ENCODE measurements at places on chromosomes 16 and 17.

DNA sequence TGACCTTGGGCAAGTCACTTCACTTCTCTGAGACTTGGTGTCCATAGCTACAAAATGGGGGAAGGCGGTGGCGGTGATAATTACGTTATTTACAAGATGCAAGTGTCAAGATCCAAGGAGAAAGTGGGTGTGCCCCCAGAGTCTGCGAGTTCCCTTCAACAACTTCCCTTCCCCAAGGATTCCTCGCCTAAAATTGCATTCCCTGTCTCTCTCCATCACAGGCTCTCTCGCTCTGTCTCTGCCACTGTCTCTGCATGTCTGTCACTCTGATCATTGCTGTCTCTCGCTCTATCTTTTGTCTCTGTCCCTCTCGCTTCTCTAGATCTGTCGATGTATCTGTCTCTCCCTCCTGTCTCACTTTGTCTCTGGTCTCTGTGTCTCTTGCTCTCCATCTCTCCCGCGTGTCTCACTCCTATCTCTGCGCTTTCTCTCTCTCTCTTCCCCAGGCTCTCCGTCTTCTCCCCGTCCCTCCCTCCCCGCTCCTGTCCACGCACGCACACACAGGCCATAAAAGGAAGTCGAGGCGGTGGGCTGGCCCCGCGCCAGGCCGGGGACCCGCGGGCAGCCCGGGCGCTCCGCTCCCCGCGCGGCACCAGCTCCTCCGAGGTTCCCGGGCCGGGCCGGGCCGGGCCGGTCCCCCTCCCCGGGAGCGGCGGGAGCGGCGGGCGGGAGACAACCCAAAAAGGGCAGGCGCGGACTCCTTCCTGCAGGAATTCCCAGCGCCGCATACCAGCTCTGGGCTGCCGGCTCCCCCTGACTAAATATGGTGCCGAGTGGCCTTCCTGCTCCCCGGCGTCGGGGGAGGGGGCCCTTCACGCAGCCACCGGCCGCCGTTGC is 1.1 kb upstream of the MYH11 start:
- no peak for DNase-seq

DNA sequence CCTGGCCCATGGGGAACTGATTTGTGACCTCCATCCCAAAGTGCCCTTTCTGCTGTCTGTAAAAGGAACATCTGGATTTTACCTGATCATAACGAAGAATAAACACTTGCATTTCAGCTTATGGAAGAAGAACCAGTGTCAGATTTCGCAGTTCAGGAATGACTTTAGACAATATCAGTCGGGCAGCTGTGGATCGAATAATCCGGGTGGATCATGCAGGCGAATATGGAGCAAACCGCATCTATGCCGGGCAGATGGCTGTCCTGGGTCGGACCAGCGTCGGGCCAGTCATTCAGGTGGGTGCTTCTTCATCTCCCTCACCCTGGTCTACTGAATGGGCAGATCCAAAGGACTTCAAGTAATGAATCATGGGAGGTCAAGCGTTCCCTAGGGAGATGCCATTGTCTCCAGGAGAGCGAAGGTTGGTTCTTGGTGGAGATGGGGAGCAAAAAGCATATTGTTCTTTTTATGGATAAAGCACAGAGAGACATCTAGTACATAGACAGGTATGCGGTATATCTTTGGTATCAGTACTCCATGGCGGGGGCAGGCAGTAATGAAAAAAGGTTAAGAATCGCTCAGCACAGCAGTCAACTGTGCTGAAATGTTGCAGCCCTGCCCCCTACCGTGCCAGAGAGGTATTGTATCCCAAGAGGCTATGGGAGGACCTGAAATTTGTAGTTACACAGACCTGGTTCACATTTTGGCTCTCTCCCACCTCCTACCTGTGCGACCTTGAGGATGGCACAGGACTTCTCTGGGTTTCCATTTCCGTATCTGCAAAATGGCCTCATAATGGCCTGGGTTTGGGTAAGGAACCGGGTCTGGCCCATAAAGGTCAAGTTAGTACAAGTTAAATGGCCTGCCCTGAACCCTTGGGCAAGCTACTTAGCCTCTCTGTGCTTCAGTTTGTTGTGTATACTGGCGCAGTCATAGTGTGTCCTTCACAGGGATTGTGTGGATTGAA is 4.7 kb downstream of the COQ7 start:
- peak; percentile 26 for DNase-seq

- DNase-seq = no peak
Measured at GRCh38 chr16:17276010-17276530, 194.7 kb downstream of the XYLT1 start.

- DNase-seq = no peak
Measured at GRCh38 chr16:88613-89012, 10.6 kb downstream of the MPG start.

DNA sequence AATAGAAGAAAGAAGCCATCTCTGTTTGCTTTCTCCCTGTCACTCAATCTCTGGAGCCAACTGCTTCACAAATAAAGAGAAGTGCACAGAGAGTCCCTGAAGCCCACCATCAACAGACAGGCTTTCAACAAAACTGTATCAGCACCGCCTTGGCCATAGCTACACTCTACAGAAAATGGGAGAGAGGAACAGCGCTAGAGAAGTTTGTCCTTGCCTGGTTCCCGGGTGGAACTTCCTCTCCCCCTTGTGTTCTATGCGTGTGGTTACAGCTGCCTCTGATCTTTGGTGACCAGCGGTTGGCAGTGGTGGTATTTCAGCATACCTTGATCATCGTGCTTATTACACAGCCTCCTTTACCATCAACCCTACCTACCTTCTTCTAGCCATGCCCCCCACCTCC is 91.4 kb upstream of the CCL2 start:
- DNase-seq = peak; percentile 19

- DNase-seq = no peak
Measured at GRCh38 chr17:40031706-40032105, 16.5 kb downstream of the CSF3 start.

DNA sequence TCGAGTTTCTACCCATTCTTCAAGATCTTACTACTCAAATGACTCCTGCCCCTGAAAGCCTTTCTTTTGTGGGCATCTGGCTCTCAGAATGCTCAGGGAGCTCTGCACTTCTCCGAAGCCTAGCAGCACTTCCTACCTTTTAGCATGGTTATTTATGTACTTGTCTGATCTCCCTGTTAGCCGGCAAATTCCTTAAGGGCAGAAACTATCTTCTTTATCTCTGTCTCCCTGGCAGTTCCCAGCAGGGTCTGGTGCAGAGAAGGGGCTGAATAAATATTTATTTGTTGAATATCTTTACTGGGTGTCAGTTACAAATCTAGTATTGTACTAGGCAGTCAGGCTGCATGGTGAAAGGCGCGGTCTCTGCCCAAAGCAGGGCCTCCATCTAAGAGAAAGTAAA is 30.7 kb downstream of the TMEM132E start:
- no peak for DNase-seq

GRCh38 chr17:33753452-33753851 is 460.4 kb upstream of the ASIC2 start:
- DNase-seq = no peak

DNA sequence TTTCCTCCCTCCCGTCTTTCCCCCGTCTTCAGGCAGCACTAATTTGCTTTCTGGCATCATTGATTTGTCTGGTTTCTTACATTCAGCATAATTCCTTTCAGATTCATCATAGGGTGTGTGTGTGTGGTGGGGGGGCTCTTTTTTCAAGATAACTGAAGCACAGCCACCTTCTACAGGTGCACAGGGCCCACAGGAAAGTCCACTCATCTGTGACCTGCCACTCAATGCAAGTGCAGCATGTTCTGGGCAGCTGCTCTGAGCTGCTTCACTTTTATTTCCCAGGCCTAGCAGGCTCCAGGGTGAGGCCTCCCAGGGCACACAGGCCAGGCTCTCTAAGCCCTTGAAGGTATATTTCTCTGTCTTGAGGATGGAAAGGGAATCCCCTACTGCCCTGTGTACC is 35.2 kb upstream of the MYH10 start:
- no peak for DNase-seq

- no peak for DNase-seq
Measured at GRCh38 chr16:30743716-30744115, 4.5 kb upstream of the PHKG2 start.

DNA sequence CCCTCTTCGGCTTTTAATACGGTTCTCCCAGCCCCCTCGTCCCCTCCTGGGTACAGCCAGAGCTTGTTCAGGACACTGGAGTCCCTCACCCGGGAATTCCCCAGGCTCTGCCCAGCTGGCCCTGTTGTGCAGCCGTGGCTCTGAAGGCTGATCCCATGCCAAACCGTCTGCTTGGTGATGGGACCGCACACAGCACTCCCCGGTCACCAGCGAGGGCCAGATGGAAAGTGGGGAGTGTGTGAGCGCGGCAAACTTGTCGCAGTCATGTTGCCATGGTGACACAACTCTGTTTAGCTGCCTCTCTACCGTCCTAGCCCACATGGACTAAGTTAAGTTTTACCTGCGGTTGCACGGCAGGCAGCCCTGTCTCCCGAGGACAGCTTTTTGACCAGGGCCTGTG is 107.9 kb downstream of the RAP1GAP2 start:
- no peak for DNase-seq

DNA sequence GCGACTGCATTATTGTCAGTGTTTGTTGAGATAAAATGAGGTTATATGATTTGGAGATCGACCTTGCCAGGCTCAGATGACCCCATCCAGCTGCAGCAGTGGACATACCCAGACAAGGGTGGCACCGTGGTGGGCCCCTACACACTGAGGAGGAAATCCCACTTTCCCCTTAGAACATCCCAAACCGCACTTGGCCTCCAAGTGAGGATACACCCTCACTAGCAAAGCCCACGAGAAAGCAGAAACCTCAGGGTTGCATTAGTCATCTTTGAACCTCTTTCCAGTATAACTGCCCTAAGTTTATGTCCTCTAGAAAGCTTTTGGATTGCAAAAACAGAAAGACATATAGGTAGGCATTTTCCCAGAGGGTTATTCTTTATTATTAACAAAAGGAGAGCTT is 101.5 kb downstream of the CLEC16A start:
- no peak for DNase-seq

DNA sequence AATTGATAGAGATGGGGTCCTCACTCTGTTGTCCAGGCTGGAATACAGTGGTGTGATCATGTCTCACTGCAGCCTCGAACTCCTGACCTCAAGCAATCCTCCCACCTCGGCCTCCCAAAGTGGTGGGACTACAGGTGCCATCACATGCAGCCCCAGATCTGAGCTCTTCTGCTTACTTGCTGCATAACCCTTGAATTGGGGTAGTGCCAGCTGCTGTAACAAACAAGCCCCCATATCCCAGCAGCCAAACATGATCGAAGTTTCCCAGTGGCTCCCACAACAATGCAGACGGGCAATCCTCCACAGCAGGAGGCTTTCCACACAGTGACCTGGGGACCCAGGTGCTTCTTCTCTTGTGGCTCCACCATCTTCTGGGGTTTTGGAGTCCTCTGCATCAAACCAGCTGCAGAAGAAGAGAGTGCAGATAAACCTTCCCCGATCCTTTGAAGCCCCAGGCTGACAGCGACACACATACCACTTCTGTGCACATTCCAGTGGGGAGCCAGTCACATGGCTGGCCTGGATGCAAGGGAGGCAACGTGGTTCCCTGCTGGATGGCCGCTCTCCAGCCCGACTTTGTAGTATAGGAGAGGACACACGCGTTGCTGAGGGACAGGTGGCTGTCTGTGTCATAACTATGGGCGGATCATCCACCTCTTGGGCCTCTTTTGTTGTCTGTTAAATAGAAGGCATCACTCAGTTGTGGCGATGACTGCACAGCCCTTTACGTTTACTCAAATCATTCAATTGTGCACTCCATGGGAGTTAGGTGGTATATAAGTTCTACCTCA is 16.7 kb downstream of the SBK1 start:
- no peak for DNase-seq

DNA sequence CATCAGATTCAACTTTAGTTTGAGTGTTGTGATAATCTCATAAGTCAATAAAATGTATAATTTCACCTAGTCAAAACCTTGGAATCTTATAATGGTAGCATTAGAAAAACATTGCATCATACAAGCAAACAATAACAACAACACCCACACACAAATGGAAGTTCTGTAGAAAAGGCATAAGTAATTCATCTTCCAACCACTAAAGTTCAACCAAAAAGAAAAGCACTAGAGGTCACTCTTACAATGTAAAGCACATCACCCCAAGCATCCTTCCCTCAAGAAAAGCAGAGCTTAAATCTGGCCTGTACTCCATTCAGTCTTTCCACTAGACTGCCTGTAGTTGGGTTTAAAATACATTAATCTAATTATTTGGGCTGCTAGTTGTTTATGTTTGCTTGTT is 1.8 kb downstream of the CNTNAP4 start:
- no peak for DNase-seq

GRCh38 chr16:48420437-48420836 is 35.2 kb upstream of the SIAH1 start:
- no peak for DNase-seq

DNA sequence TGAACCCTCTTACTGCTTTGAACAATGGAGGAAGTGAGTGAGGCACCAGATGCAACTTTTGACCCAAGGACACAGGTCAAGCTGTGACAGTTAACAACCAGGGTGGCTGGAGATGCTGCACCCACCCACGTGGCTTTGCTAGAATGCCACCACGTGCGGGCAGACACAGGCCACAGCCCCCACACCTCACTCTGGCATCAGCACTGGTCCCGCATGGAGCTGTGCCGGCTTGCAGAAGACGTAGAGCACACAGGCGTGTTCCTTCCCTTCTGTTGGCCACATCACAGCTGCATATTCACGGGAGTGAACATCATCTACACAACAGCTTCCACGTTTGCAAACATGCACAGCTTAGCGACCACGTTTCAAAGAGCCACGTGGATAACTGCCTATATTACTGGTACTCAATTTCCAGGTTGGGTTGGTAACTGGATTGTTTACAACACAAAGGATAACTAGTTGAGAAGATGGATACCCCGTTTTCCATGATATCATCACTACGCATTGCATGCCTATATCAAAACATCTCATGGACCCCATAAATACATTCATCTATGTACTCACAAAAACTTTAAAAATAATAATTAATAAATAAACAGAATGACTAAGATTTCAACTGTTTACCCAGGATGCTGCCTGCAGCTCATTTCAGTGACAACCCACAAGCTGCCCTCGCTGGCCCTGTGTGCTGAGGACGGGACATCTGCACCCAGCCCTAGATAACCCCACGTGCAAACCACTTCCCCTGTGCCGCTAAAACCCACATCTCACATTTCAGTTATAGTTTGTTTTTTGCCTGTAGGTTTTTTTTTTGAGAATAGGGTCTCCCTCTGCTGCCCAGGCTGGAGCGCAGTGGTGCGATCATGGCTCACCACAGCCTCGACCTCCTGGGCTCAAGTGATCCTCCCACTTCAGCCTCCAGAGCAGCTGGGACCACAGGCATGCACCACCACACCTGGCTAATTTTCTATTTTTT is 132.0 kb downstream of the ANKRD11 start:
- DNase-seq = no peak

GRCh38 chr16:87581857-87582215 is 20.5 kb upstream of the JPH3 start:
- DNase-seq = peak; percentile 94

DNA sequence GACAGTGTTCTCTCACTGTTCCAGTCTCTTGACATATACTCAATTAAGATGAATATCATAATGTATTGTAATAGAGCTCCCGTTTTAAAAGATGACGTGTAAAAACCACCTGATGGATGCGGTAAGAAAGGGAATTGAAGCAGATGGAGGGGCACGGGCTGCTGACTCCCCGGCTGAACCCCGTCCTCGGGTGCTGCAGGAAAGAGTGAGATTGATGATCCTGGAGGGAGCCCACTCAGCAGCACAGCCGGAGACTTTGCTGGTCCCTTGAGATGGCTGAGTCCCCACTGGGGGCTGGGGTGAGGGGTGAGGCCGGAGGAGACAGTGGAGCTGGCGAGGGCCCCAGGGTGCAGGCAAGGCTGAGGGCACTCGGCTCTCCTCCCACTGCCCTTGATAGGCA is 217.4 kb downstream of the RPTOR start:
- no peak for DNase-seq
